ENCODE measurements at places on chromosomes 4 and X. TPM values are rescaled to one million over a fixed set of nuclear protein-coding genes. Genes with fewer than 3 reads are reported as not detected.

- DNase-seq = no peak
These were observed 20.9 kb upstream of the ING2 start for GRCh38 chr4:183483997-183484396.

The FAM184B gene
- 0.50 TPM for polyA plus RNA-seq

- DNase-seq = no peak
These were observed 2032.8 kb downstream of the PCDH7 start for GRCh38 chr4:32752962-32753361.

The DKK2 gene
- polyA plus RNA-seq = 135 TPM

The CT45A5 gene
- polyA plus RNA-seq = not detected

Measured in left renal pelvis (tissue), 4 donors.